ENCODE measurements at places on chromosomes 4 and X.

- no peak for DNase-seq
These were observed 187.5 kb downstream of the QDPR start for GRCh38 chr4:17324386-17324830.

DNA sequence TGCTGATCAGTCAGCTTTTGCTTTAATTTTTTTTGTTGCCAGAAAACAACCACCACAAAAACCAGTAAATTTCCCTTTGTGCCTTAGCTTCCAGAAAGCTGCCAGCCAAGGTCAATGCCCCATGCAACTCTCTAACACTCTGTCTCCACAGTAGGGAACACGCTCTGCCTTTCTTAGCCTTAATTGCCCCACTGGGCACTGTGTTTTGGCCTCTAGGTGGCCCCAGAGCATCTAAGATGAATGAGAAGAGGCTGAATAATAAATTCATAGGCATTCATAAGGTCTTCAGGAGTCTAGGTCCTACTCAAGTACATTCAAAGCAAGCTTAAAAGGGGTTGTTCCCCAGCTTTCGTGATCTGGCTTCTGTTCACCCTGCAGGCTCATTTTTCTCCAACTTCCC lies 57.7 kb upstream of the PASD1 start:
- DNase-seq: no peak

DNA sequence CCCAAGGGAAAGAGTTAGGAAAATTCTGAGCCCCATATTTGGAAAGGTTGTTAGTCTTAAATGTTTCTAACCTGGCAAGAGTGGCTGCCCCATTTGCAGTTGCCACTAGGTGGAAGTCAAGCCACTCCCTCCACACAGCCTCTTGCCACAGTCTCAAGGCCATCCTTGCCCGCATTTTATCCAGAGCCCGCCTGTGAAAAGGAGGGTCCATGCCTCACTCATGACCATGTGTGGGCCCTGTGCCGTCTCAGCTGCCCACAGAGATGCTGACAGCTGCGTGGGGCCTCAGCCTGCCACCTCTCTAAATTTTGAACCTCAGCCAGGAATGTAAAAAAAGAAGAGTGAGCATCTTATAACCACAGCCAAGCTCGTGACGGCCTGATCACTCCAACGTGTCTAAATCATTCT lies 201.5 kb upstream of the FAM241A start:
- DNase-seq: no peak

DNA sequence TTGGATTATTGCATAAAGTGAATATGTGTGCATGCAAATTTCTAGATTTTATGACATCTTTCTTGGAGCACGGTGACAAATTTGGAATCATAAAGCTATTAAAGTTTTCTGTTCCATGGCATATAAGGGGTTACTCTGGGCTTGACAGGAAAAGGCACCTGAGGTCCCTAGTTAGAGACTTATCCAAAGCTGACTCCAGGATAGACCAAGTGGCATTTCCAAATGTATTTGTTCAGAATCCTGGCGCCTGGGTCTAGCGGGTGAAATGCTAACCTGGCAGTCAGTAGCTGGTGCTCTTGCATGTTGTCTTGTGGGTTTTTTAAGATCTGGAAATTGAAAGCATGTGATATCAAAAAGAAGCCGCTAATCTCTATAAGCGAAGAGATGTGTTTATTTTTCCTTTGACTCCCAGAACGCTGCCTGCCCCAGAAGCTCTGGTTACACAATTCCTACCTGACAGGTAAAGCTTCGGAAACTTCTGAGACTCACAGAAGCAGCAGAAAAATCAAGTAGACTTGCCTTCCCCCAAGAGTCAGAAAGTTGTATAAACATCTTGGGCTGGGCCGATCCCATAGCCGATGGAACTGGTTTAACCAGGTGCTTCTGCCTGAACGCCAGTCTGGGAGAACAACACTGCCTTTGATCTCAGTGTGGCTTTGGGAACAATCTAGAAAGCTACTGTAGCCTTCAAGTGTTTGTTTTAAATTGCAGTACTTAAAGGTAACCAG lies 12.9 kb upstream of the ZCCHC4 start:
- no peak for DNase-seq

GRCh38 chr4:74317616-74318246 lies 9.5 kb downstream of the EPGN start:
- no peak for DNase-seq

DNA sequence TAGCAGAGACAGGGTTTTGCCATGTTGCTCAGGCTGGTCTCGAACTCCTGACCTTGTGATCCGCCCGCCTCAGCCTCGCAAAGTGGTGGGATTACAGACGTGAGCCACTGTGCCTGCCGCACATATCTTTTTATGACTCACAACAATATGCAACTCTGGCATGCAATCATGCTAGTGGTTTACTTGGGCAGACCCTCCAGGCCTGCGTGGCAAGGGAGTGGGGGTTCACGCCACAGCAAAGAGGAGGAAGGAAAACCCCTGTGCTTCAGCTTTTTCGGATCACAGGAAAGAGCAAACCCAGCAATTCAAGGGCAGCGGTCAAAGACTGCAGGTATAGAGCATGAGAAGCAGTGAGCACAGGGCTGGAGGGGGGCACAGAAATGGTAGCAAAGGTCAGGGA lies 48.3 kb upstream of the CD99 start:
- no peak for DNase-seq

DNA sequence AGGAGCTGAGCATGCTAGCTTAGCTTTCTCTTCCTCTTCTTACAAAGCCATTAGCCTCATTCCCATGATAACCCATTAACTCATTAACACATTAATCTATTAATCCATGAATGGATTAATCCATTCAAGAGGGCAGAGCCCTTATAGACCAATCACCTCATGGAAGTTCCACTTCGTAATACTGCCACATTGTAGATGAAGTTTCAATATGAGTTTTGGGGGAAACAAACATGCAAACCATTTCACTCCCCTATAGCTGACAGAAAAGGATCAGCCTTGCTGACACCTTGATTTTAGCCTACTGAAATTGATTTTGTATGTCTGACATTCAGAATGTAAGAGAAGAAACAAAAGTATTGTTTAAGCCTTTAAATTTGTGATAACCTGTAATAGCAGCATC lies 251.8 kb upstream of the GALNTL6 start:
- no peak for DNase-seq

DNA sequence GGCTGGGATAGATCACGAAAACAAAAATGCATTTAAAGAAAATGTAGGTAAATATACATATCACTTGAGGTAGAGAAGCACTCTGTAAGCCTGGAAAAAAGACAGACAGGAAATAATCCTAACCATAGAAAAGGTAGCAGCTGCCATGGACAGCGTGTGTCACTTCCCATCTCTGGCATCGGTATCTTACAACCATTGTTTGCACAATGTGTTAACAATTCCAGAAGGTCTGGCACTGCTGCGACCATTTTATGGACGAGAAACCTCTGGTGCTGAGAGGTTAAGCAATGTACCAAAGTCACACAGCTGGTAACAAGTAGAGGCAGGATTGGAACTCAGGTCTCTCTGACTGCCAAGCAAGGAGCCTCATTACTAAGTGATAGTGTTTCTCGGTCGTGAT lies 1.7 kb upstream of the MTNR1A start:
- DNase-seq: no peak

Measured in fibroblast of skin of left biceps (primary cell).